ENCODE measurements at places on chromosomes 16 and 17.

DNA sequence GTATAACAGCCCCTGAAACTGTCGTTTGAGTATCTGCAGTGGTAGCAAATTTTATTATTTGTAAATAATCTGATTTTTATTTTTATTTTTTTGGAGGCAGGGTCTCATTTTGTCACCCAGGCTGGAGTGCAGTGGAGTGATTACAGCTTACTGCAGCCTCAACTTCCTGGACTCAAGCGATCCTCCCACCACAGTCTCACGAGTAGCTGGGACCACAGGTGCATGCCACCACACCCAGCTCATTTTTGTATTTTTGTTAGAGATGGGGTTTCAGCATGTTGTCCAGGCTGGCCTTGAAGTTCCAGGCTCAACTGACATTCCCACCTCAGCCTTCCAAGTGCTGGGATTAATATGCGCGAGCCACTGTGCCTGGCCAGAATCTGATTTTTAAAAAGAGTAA, 2.8 kb downstream of the NDEL1 start:
- no peak for DNase-seq

GRCh38 chr17:31494259-31495021, 103.0 kb downstream of the RAB11FIP4 start:
- peak; percentile 85 for DNase-seq

- DNase-seq = no peak
Observed at GRCh38 chr17:48588528-48588927, 1.5 kb downstream of the HOXB3 start.

DNA sequence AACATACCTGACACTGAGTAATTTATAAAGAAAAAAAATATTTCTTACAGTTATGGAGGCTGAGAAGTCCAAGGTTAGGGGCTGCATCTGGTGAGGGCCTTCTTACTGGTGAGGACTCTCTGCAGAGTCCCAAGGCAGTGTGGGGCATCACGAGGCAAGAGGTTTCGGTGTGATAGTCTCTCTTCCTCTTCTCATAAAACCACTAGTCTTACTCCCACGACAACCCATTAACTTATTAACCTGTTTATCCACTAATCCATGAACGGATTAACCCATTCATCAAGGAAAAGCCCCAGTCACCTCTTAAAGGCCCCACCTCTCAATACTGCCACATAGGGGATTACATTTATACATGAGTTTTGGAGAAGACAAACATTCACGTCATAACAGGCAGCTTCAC, 20.1 kb downstream of the CIITA start:
- DNase-seq = no peak

DNA sequence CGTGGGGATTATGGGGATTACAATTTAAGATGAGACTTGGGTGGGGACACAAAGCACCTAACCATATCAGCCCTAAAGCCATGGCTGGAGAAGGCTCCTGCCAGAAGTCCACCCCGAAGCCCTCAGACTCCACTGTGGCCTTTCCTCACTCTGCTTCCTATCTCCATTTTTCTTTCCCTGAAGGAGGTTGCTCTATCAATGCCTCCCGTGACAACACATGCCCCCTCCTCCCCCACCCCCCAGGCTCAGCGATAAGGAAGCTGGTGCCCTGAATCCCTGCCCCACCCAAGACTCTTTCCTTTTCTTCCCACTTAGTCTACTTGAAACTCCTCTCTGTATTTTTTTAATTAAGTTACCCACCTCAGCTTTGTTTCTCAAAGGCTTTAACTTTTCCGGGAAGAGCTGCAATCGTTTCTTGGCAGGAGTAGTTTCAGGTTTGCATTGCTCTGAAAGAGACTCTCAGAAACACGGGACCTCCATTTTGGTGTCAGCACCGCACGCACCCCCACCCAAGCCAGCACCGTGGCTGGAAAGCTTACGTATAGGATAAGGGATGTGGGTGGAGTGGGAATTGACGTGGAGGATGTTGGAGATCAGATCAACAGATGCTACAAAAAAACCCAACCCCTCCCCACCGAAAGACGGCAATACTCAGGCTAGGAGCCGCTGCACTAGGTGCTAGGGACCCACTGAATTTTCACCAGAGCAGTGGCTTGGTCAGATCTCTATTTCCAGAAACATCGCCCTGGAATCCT, 15.2 kb upstream of the CA4 start:
- DNase-seq = peak; percentile 69

DNA sequence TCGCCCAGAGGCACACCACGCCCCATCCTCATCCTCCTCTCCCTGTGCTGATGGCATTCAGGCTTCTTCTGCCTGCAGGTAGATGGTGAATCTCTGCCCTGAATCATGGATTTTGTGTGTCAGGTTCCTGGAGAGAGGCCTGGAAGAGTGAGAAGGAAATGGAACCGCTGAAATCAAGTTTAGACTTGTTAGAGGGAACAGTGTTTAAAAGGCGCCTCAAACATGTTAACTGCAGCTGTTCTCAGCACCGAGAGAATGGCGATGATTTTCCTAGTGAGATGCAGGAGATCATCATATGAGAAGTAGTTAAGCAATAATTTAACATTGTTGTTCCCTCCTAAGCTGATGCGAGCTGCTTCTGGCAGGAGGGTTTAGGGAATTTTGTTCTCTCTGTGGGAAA, 744.4 kb upstream of the EEF2KMT start:
- DNase-seq = no peak

DNA sequence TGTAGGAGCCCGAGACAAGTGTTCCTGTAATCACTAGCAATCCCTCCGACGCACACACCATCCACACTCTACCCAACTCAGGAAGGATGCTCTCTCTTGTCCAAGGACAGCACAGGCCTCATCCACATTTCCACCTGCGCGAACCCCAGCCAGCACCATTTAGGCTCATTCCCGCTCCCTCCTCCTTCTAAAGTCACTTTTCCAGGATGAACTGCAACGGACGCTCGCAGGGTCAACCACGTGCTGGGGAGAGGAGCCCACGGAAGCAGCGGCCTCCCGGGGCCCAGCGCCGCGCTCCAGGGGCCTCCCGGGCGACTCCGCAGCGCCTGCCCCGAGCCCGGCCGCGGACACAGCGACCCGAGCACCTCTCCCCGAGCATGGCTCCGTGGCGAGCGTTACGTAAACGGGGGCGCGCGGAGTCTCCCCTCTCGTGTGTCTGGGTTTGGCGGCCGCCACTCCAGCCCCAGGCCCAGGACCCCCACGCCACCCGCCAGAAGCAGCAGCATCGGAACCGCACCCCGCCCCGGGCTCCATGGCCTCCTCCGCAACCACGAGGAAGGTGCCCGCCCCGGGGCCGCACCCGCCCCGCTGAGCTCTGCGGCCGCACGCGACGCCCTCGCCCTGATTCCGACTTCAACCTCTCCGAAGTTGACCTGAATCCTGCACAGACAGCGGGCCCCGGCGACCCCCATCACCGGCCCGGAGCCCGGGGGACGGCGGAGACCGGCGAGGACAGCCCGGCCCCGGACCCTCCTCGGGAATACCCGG, 668 bp downstream of the USP36 start:
- peak; percentile 85 for DNase-seq

GRCh38 chr16:80607204-80607603, 66.4 kb downstream of the DYNLRB2 start:
- no peak for DNase-seq

- DNase-seq = no peak
Observed at GRCh38 chr17:74351552-74352210, 10.0 kb downstream of the BTBD17 start.

- no peak for DNase-seq
Observed at GRCh38 chr17:10059684-10060211, 138.7 kb downstream of the GAS7 start.

DNA sequence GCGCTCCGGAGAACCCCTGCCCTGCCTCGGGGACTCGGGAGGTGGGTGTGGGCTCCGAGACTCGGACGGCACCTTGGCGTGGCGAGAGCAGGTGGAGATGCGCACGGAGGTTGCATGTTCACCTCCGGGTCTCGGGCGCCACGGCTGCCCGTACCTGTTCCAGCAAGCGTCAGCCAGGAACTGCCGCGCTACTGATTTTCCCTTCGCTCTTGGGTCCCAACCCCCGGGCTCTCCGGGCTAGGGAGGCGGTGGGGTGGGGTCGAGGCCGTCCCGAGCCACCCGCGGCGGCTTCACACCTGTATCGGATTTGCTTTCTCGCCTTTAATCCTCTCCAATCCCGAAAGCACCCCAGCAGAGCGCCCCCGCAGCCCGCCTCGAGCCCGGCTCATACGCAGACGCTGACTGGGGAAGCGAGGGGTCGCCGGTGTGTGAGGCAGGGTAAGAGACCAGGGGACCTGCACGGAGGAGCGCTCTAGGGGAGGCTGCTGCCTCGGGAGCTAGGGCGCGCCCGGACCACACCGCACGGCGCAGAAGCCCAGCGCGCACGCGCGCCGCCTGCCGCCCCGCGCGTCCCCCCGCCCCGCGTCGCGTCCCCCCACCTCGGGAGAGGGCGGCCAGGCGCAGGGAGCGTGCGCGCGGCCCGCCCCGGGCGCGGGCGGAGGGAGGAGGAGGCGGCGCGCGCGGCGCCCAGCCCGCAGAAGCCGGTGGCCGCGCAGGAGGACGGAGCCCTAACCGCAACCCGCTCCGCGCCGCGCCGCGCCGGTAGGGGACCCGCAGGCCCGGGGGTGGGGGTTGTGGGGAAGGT, at the start of gene DUSP14:
DUSP14 (plus strand) TSS at position 695 of the 805 bp plus-strand sequence. CDS start 22,382 bp downstream, outside the sequence.
- DNase-seq = peak; percentile 92

DNA sequence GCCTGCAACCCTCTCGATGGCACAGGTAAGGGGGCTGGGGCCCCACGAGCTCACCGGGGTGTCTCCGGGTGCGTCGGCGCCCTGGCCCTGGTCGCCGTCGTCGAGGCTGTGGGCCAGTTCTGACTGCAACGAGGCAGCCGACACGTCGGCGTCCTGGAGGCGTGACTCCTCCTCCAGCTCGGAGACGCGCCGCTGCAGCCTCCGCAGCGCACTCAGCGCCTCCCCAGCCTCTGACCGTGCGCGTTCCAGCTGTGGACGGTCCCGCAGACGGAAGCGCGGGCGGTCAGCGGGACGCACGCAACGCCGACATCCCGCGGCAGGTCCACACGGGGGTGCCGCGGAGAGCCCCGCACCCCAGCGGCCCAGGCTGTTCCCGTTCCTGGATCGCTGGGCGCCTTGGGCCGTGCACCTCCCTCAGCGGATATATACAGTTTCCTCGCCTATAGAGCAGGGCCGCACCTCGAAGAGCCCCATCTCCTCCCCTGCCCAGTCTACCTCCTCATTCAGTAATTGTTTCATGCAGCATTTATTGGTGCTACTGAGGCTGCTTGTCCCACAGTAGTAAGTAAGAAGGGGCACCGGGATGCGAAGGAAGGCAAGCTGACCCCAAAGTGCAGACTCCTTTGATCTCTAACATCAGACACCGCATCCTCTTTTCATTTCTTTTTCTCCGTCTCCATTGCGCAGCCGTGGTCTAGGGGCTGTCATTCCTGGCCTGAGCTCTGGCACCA, 5.8 kb downstream of the THOC6 start:
- peak; percentile 80 for DNase-seq

GRCh38 chr17:39665642-39666224, 584 bp downstream of the TCAP start:
- DNase-seq = no peak

GRCh38 chr16:66878067-66878466, 2.2 kb upstream of the PDP2 start:
- peak; percentile 84 for DNase-seq

- DNase-seq = no peak
Observed at GRCh38 chr17:1617620-1618174, 10.9 kb downstream of the SLC43A2 start.

Measured in activated effector memory CD4-positive, alpha-beta T cell treated with anti-CD3 and anti-CD28 coated beads, Interleukin-2, amount 50 U/mL, for 16 hours (primary cell).